ENCODE measurements at places on chromosomes 13 and 19. TPM values are rescaled to one million over a fixed set of nuclear protein-coding genes. Genes with fewer than 3 reads are reported as not detected.

SLC10A2 gene
- total RNA-seq, result not detected

RDH8 gene
- total RNA-seq, result not detected

GRCh38 chr19:17255150-17255621 lies 9.4 kb downstream of the USHBP1 start:
- H3K4me3 ChIP-seq, result no peak overlapping the region
- no peaks in the 10 kb centered on the region for H3K36me3 ChIP-seq
- DNase-seq, result no peak
- no peaks in the 10 kb centered on the region for H3K27me3 ChIP-seq
- H3K27ac ChIP-seq, result no peak overlapping the region

DNA sequence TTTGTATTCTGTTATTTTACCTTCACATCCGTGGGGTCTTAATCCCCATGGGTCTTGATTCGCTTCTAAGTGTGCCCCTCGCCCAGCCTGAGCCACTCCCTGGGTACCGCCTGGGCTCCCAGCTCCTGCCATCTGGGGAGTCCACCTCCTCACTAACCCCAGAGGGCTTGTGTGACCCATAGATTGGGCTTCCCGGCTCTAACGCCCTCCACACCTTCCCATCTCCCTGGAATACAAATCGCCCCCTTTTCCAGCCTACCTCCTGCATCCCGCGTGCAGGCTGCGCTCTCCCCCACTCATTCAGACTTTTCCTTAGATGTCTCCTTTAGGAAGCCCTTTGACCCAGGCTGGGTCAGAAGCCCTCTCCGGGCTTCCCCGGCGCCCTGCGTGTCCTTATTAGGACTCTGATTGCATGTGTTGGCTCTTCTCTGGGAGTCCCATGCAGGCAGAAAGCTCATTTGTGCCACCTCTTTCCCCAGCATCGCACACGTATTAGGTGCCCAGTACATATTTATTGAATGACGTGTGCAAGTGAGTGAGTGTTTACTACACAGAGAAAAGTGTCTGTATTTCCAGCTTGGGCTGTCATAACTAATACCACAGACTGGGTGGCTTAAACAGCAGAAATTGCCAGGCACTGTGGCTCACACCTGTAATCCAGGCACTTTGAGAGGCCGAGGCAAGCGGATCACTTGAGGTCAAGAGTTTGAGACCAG lies 757 bp downstream of the CCDC124 start:
- H3K27ac ChIP-seq, result peak overlapping the region; percentile 96
- H3K36me3 ChIP-seq, result peaks cover 3% of the 10 kb centered on the region
- H3K4me3 ChIP-seq, result peak overlapping the region; percentile 95
- DNase-seq, result no peak

ZNF491 gene
- total RNA-seq, result 0.56 TPM

ZNF492 gene
- total RNA-seq, result 4.2 TPM

DIRAS1 gene
- 0.16 TPM for total RNA-seq

DNA sequence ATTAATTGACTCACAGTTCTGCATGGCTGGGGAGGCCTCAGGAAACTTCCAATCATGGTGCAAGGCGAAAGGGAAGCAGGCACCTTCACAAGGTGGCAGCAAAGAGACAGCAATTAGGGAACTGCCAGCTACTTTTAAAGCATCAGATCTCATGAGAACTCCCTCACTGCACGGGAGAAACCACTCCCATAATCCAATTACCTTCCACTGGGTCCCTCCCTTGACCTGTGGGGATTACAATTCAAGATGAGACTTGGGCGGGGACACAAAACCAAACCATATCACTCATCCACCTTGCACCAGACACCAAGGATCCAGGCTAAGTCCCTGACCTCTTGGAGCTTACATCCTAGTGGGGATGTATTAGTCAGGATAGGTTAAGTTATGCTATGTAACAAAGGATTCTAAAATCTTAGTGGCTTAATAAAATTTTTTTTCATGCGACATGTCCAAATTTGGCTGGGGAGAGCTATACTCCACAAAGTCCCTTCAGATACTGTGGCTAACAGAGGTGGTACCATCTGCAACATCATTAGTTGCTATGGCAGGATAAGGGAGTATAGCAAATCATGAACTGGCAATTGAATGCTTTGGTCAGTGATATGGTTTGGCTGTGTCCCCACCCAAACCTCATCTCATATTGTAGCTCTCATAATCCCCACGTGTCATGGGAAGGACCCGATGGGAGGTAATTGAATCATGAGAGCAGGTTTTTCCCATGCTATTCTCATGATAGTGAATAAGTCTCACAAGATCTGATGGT lies 8.3 kb upstream of the FAM187B start:
- H3K4me1 ChIP-seq, result peaks cover 18% of the 10 kb centered on the region
- no peak overlapping the region for H3K4me3 ChIP-seq
- DNase-seq, result no peak
- H3K27ac ChIP-seq, result no peak overlapping the region
- H3K27me3 ChIP-seq, result no peaks in the 10 kb centered on the region
- H3K36me3 ChIP-seq, result peaks cover 17% of the 10 kb centered on the region

GRCh38 chr13:61884830-61885229 lies 469.2 kb upstream of the PCDH20 start:
- no peaks in the 10 kb centered on the region for H3K27me3 ChIP-seq
- no peaks in the 10 kb centered on the region for H3K4me1 ChIP-seq
- H3K4me3 ChIP-seq, result no peak overlapping the region
- no peaks in the 10 kb centered on the region for H3K36me3 ChIP-seq

LRP3 gene
- total RNA-seq, result 0.91 TPM

GRCh38 chr19:44955505-44956439 lies 592 bp downstream of the CLPTM1 start:
- H3K4me1 ChIP-seq, result peaks cover 45% of the 10 kb centered on the region
- peak overlapping the region; percentile 67 for H3K27ac ChIP-seq
- peak overlapping the region; percentile 99 for H3K4me3 ChIP-seq
- H3K27me3 ChIP-seq, result no peaks in the 10 kb centered on the region
